ENCODE measurements at places on chromosomes 3 and 15.

DNA sequence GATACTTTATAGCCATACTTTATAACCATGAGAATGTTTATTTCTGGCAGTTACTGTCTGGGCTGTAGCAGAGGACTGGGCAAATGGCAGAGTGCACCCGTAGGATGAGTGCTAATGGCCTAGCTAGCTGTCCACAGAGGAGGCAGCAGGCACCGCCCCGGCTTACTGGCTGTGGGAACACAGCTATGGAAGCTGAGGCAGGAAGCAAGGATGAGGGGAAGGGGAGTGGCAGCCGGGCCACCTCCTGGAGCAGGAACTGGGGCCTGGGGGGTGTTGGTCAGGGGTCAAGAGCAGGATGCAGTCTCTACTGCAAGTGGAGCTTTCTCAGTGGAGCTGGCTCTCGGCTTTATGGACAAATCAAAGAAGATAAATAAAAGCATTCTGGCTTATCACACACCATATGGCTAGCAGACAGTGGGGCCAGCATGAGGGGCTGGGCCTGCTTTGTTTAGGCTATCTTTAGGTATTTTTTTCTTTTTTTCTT is 316.8 kb upstream of the CTDSPL start:
- DNase-seq = no peak

GRCh38 chr3:134976948-134977347 is 181.9 kb downstream of the EPHB1 start:
- no peak for DNase-seq

GRCh38 chr3:191236646-191237045 is 37.6 kb downstream of the OSTN start:
- DNase-seq = no peak

DNA sequence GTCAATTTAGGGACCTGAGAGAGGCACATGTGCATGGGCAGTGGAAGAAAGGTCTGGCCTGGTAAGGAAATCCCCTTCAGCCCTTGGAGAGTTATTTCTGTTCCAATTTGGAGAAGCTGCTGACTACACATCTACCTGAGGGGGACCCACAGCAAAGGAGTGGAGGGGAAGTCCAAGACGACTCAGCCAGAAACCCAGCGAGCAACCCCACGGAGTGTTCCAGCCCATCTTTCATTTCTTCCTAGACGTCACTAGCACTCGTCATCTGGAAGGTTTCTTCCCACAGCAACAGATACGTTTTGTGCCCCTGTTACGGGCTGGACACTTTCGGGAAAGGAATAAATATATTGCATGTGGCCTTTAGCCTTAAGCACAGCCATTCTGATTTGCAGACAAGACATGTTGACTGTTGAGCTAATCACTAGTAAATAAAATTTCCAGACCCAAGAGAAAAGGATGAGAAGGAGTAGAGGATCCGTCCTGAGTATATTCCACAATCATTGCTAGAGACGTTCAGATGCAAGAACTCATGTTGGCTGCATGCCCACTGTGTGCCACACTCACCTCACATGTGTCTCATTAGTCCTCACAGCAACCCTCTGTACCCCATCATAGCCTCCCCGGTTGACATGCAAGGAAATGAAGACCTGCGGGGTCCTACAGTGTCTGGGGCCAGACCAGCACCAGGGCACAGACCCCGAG is 7.8 kb upstream of the FAM174B start:
- DNase-seq = no peak

- DNase-seq = no peak
Measured at GRCh38 chr3:59480486-59480995, 430.7 kb upstream of the CFAP20DC start.

GRCh38 chr3:95319921-95320494 is 1257.1 kb downstream of the NSUN3 start:
- DNase-seq = no peak

GRCh38 chr3:159077860-159078259 is 276.0 kb downstream of the MFSD1 start:
- DNase-seq = no peak

All from stimulated activated CD8-positive, alpha-beta memory T cell treated with anti-CD3 and anti-CD28 coated beads, Interleukin-12 subunit alpha, Interleukin-12 subunit beta, amount 100 ng/mL, for 4 hours (primary cell).